Parietal lobe (tissue), 2 donors: ENCODE measurements at places on chromosomes 6 and 20. TPM values are rescaled to one million over a fixed set of nuclear protein-coding genes. Genes with fewer than 3 reads are reported as not detected.

ACSS2 gene
- total RNA-seq: 37.9 TPM

EPM2A gene
- total RNA-seq: 31.0 TPM

ADGRB3 gene
- total RNA-seq: 165 TPM

KCNQ5 gene
- 26.9 TPM for total RNA-seq

ATP6V1G2 gene
- total RNA-seq: 58.8 TPM
